ENCODE measurements at places on chromosomes 1 and 21. TPM values are rescaled to one million over a fixed set of nuclear protein-coding genes. Genes with fewer than 3 reads are reported as not detected.

The S100A3 gene
- not detected for total RNA-seq

DNA sequence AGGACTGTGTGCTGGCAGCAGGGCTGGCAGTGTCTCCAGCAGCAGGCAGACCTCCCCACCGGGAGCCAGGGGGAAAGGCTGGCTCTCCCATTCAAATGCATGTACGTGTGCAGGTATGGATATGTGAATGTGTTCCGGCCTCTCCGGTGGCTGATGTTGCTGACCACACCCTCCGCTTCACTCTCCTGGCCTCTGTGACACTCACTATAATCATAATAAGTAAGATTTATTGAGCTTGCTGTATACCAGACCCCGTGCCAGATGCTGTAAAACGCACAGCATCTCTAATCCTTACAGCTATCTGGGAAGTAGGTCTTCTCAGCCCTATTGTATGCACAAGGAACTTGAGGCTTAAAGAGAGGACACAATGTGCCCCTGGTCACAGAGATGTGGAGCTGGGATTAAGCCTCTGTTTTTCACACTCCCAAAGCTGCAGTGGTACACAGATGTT lies 20.5 kb upstream of the ARTN start:
- peaks cover 25% of the 10 kb centered on the region for H3K4me1 ChIP-seq
- no peaks in the 10 kb centered on the region for H3K36me3 ChIP-seq
- DNase-seq = peak; percentile 68
- no peak overlapping the region for H3K4me3 ChIP-seq
- no peaks in the 10 kb centered on the region for H3K27me3 ChIP-seq

DNA sequence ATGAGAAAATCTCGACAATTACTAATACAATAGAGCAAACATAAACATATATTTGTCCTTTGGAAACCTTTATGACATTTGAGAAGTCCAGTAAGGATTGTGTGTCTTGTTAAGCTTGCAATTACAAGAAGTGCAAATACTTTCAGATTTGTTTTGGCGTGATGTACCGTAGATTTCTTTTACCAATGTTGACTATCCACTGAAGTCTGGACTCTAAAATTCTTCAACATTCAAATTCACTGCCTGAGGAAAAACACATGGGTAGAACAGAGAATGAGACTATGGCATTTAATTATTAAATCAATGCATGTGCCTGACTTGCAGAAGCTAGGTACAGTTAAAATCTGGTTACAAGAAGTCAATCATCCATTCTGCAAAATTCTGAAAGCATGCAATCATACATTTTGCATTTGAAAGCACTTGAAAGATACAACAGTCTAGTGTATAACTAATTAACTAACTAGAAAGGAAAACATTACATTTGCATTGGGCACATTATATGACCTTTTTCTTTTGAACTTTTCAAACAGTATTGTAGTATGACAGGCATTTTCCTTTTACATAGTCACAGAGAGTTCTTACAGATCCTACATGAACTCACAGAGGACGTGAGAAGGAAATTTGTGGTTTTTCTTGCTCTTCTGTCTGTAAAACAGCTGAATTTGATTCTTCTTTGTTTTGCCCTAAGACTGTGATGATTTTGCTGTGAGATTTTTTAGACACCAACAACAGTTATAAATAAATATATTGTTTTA lies 511.1 kb upstream of the ADGRL4 start:
- H3K4me3 ChIP-seq = no peak overlapping the region
- H3K4me1 ChIP-seq = no peaks in the 10 kb centered on the region
- no peak for DNase-seq
- no peaks in the 10 kb centered on the region for H3K27me3 ChIP-seq

GRCh38 chr1:114694540-114695310 lies 621 bp downstream of the AMPD1 start:
- H3K27ac ChIP-seq = no peak overlapping the region
- H3K4me3 ChIP-seq = no peak overlapping the region
- DNase-seq = no peak
- H3K4me1 ChIP-seq = no peaks in the 10 kb centered on the region
- no peaks in the 10 kb centered on the region for H3K36me3 ChIP-seq
- H3K27me3 ChIP-seq = peaks cover 7% of the 10 kb centered on the region

The LYSMD1 gene
- total RNA-seq = 18.9 TPM

All from neural progenitor cell (in vitro differentiated cells).